ENCODE measurements at places on chromosomes 7 and 10.

DNA sequence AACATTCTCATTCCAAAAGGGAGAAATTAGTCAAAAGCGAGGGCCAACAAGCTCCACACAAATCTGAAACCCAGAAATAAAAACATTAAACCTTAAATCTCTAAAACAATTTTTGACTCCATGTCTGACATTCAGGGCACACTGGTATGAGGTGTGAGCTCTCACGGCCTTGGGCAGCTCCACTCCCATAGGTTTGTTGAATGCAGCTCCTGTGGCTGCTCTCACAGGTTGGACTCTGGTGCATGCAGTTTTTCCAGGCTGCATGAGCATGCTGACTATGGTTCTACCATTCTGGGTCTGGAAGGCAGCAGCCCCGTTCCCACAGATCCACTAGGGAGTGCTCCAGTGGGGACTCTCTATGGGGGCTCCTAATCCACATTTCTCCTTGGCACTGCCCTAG, 887.1 kb upstream of the GHITM start:
- no peak for DNase-seq

- DNase-seq: no peak
Observed at GRCh38 chr7:130914554-130915294, 180.7 kb upstream of the KLF14 start.

GRCh38 chr7:126040114-126041045, 1110.8 kb upstream of the POT1 start:
- no peak for DNase-seq

GRCh38 chr10:21402606-21403083, 122.8 kb downstream of the SKIDA1 start:
- no peak for DNase-seq

- DNase-seq: no peak
Observed at GRCh38 chr10:110612087-110612486, 32.0 kb upstream of the RBM20 start.

DNA sequence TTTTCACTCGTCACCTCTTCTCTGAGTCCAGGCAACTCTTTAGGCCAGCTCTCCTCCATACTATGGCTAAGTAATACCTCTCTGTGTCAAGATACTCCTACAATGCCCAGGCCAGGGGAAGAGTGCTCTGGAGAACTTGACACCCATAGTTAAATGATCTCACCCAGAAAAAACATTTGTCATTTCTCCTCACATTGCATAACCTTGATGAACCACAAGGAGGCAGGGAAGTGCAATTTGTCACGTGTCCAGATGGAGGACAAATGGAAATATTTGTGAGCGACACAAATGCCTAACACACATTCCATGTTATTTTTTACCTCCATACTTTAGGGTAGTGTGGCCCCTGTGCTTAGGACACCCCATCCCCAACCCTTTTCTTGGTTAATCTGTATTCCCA, 78.3 kb downstream of the HTR7 start:
- DNase-seq: no peak

GRCh38 chr7:22569586-22570321, 69.8 kb upstream of the STEAP1B start:
- DNase-seq: no peak

- no peak for DNase-seq
Observed at GRCh38 chr7:69687739-69688433, 89.6 kb downstream of the AUTS2 start.

GRCh38 chr7:118082506-118082905, 101.5 kb upstream of the LSM8 start:
- DNase-seq: no peak

GRCh38 chr7:105826143-105826542, 50.3 kb downstream of the ATXN7L1 start:
- no peak for DNase-seq

GRCh38 chr10:80122746-80123145, 9.8 kb upstream of the PLAC9 start:
- no peak for DNase-seq

GRCh38 chr10:127267442-127267841, 71.1 kb upstream of the INSYN2A start:
- DNase-seq: no peak

GRCh38 chr10:86343761-86344160, 22.8 kb downstream of the GRID1 start:
- DNase-seq: no peak

GRCh38 chr7:20385126-20385525, 54.4 kb downstream of the ITGB8 start:
- DNase-seq: no peak

- no peak for DNase-seq
Observed at GRCh38 chr7:126450269-126450671, 802.5 kb downstream of the GRM8 start.

DNA sequence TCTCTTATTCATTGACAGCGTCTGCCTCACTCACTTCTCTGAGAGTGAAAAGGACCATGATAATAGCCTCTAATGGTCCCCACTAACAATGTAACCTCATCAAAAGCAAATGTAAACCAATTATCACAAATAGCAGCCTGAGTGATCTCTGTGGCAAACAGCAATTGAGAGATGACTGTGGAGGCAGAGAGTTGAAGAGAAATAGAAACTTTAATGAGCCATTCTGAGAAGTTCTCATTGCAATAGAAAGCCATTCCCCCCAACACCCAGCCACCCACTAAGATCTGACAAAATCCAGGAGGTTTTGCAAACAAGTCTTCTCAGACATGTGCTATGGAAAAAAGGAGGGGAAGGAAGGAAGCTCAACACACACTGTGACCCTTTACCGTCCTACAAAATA, 44.2 kb upstream of the RNF148 start:
- DNase-seq: no peak

- DNase-seq: no peak
Observed at GRCh38 chr10:60384708-60385398, 4.8 kb downstream of the ANK3 start.

DNA sequence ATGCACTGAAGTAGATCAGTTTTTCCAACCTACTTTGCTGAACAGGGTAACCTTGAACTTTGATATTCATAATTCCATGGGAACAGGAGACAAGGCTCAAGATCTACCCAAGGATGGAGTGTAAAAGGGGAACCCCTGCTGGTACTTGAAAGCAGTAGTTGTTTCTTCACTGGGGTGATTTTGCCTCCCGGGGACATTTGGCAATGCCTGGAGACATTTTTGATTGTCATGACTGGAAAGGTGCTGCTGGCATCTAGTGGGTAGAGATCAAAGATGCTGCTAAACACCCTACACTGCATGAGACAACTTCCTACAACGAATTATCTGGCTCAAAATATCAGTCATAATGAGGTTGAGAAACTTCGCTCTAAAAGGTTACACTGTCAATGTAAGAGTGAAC, 214.8 kb upstream of the CTBP2 start:
- DNase-seq: no peak

- DNase-seq: no peak
Observed at GRCh38 chr10:69730251-69731156, 71.2 kb upstream of the COL13A1 start.

- DNase-seq: no peak
Observed at GRCh38 chr7:30430777-30431176, 47.8 kb downstream of the NOD1 start.

DNA sequence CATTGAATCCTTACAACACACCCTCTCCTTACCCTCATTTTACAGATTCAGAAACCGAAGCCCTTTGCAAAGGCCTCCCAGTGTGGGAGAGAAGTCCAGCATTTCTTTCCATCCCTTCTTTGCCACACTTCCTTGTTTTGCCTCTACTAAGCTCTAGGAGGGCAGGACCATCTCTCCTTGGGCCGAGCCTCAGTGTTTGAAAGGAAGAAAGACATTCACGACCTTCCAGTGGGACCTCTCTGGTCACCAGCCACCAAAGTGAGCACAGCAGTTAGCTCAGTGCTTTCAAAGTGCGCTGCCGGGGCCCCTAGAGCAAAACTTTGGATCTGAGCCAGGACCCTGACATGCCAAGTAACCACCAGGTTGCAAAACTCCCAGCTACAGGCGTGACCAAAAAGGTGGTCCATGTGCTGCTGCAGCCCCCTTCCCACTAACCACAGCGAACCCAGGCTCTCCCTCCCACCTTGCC, 12.4 kb downstream of the CTBP2 start:
- DNase-seq: no peak

DNA sequence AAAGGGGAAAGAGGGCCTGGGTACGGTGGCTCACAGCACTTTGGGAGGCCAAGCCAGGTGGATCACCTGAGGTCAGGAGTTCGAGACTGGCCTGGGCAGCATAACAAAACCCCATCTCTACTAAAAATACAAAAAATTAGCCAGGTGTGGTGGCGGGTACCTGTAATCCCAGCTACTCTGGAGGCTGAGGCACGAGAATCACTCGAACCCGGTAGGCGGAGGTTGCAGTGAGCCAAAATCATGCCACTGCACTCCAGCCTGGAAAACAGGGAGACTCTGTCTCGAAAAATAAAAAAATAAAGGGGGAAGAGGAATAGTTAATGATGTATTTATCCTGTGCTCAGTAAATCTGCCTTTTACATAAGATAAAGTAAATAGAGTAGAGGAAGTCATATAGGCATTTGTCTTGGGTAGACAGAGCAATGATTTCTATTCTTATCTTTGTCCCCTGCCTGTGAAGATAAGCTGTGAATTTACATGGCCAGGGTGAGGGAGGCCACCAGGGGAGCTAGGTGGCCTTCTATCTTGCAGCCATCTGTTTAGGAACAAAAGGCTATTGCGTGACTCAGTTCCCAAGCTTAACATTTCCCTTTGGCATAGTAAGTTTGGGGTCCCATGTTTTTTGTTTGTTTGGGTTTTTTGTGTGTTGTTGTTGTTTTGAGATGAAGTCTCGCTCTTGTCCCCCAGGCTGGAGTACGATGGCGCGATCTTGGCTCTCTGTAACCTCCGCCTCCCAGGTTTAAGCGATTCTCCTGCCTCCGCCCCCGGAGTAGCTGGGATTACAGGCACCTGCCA, 73.2 kb upstream of the GTF2I start:
- DNase-seq: no peak

DNA sequence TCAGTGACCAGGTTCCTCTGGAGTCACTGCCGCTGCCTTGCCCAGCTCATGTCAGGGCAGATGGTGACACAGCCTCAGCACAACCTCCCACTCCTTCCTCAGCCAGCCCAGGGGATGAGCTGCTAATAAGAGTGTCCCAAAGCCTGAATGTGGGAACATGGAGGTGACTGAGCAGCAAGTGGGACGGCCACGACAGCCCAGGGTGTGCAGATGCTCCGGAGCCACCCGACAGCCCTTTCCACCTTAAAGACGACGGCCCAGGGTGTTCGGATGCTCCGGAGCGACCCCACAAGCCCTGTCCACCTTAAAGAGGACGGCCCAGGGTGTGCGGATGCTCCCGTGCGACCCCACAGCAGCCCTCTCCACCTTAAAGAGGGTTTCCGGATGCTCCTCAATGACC, 89.2 kb downstream of the DIP2C start:
- DNase-seq: no peak

DNA sequence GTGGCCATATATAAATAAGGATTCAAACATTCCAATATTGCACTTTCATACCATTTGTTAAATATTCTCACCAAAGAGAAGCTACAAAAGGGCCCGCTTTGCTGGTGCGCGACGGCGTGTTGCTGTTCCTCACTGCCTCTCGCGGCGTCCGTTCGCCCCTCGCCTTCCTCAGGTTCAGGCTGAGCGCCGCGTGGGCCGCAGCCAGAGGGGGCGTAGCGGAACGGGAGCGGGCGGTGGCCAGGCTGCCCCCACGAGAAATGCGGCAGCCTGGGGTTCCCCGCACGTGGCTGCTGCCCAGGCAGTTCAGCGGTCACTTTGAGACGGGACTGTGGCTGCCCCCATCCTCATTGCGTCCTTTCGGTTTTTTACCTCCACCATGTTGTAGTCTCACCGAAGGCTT, 67.3 kb upstream of the VWDE start:
- DNase-seq: no peak

DNA sequence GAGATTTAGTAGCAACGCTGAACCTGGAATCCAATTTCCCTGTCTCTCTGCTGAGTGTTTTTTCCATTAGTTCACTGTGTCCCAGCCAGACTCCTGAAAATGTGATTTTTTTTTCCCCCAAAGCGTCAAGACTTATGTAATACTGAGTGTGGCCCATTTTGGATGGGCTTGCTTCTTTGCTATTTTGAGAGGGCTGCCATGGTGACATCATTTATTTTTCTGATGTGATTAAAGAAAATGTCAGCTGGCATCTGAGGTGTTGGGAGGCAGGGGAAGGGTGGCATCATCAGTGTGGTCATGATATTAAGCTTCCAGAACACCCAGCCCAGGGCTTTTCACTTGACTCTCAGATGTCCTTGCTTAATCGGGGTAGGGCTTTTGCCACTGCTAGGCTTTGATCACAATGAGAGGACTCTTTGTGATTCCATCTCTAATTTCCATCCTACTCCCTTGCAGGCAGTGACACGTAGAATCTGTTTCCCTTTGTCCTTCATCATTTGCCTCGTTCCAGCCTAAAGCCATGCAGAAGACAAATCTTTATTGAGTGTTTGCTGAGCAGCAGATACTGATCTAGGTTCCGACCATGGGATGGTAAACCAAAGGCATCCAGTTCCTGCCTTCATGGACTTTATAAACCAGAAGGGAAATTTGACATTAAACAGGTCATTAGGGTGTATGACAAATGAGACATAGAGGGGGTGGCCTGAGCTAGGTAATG, 7.4 kb downstream of the ZNF365 start:
- DNase-seq: no peak

DNA sequence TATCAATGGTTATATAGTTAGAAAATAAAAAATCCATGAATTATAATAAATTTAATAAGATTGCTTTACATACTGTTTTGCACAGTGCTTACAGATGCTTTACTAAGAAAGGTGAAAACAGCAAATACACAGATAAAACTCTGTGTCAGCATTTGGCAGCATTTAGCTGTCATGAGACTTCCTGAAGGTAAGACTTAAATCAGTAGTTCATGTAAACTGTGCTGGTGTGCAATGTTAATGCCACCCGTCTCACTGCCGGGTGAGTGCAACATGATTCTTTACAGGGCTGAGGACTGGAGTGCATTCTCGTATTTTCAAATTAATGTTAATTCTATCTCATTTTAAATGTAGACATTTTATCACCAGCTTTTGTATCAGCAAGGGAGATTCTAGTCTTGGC, 326.2 kb upstream of the POT1 start:
- no peak for DNase-seq

DNA sequence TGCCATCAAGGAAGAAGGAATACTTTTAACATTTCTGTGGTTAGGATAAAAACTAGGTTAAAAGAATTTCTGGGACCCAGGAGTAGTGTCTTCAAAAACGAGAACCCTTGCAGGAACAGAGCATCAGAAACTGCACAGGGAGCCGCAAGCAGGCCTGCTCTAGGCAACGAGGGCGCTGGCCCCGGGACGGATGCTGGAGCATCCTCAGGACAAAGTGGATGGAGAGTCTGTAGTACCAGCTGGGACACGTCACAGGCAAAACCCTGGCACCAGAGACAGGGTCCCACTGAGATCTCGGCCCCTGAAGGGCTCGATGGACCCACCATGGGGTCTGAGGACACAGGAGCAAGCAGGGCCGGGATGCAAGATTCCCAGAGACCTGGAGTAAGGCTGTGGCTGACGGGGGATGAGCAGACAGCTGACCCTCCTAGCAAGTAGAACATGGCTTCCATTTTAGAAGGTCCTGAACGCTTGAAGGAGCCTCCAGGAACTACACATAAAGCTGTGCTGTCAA, 106.6 kb downstream of the GALNT11 start:
- no peak for DNase-seq

Data from activated T-cell treated with anti-CD3 and anti-CD28 coated beads, Interleukin-2, amount 50 U/mL, for 48 hours (primary cell).